ENCODE measurements at places on chromosomes 13 and 19.

- no peak for DNase-seq
Observed at GRCh38 chr13:52852444-52852843, 4.0 kb upstream of the PCDH8 start.

GRCh38 chr19:17602872-17603510 lies 47.5 kb downstream of the COLGALT1 start:
- DNase-seq, result no peak

- DNase-seq, result no peak
Observed at GRCh38 chr13:62747629-62748028, 1332.0 kb upstream of the PCDH20 start.

- DNase-seq, result no peak
Observed at GRCh38 chr13:113468029-113468428, 14.7 kb upstream of the ADPRHL1 start.

GRCh38 chr19:2016041-2016807 lies 710 bp upstream of the BTBD2 start:
- DNase-seq, result no peak

DNA sequence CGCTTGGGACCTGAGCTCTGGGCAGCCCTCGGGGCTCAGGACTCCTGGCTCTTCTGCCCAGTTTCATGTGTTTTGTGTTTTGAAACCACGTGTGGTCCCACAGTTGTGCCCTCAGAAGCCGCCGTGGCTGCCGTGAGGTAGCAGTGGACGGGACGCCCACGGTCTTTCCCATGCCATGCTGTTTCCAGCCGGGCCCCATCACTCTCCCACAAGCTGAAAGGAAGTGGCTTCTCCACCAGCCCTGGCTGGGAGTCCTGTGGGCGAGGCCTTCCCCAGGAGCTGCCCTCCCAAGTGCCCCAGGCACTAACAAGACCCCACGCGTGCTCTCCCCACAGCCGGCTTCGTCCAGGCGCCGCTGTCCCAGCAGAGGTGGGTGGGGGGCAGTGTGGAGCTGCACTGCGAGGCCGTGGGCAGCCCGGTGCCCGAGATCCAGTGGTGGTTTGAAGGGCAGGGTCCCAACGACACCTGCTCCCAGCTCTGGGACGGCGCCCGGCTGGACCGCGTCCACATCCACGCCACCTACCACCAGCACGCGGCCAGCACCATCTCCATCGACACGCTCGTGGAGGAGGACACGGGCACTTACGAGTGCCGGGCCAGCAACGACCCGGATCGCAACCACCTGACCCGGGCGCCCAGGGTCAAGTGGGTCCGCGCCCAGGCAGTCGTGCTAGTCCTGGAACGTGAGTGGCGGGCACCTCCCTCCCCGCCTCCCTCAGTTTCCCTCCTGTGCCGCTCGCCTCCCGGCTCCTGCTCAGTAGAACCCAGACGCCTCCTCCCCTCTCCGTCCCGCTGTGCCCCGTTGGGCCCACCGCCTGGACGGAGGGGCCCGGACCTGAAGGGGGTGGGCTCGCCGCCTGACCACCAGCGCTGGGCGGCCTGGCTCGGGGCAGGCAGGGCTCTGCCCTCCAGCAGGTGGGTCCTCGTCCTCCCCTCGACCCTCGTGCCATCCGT lies 5.3 kb downstream of the BSG start:
- no peak for DNase-seq

GRCh38 chr13:28658539-28658795 lies 463 bp upstream of the POMP start:
- no peak for DNase-seq

- no peak for DNase-seq
Observed at GRCh38 chr13:46265292-46265691, 53.6 kb downstream of the LRRC63 start.

Data from iPS DF 6.9 (cell line).